ENCODE measurements at places on chromosomes 1 and 21.
A peak's percentile ranks its signal among the peaks of the same experiment; 100 is the strongest.

DNA sequence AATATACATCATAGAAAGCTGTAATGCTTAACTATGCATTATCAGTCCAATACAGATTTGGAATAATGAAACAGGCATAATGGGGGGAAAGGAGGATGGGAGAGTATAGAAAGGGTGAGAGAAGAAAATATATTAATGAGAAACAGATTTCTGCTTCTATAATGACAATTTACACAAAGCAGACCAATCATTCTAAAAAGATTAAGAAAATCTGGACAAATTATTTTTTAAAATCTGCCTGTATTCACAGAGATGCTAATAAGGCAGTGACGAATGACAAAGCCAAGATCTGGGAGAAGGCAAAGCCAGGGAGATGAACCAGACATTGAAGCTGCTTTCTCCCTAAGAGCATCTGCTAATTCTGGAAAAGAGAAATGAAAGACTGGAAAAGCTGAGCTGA is 50.0 kb downstream of the SPATA6 start:
- no peak for DNase-seq

DNA sequence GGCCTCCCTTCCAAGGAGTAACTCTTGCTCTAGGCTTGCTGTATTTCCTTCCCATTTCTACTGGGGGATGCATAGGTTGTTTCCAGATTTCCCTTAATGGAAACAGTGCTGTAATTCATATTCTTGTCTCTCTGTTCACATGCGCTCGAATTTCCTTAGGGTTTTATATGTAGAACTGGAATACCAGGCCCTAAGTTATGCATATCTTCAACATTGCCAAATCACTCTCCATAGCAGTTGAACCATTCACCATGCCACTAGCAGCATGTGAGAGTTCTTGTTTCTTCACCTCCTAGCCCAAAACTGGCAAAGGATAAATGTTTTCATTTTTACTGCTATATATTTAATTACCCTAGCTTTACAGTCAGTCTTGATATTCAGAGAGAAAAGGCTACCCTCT is 12.8 kb downstream of the MAP10 start:
- no peak for DNase-seq

DNA sequence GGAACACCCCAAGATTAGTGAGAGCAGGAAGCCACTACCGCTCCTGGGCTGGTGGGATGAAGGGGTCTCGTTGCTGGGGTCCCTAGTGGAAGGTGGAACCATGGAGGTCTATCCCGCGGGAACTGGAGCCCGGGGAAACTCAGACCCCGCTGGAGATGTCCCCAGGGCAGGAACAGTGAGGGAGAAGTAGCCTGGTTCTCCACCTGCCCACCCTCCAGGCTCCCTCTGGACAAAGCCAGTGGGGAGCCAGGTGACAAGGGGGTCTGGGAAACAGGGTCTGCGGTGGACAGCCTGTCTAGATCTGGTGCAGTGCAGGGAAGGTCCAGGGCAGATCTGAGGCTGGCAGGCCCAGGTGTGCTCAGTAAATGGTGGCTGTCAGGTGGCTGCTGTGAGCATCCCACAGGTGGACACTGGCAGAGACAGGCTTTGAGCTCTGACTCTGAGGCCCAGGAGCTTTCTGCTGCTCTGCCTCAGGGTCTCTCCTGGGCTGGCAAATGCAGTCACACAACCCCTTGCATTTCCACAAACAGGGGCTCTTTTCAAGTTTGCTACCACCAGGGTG is 88.0 kb upstream of the TLR5 start:
- no peak for DNase-seq

- DNase-seq: no peak
Observed at GRCh38 chr1:3069491-3070308, 697 bp downstream of the PRDM16 start.

DNA sequence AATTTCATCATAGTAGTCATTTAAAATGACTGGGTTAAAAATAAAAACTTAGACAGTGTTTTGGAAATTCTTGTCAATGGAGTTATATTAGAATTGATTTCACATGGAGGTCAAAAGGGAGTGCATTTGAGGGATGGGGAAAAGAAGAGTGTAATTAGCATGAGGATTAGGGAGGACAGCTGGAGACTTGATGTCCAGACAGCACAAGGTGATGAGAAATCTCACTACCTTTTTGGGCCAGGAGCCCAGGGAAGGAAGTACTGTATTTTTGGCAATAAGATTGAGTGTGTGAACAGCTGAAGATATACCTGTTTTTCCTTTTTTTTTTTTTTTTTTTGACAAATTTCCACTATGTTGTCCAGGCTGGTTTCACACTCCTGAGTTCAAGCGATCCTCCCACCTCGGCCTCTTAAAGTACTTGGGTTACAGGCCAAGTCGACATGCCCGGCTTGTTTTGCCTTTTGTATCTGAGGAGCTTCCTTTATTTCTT is 163.6 kb downstream of the PAPPA2 start:
- no peak for DNase-seq

DNA sequence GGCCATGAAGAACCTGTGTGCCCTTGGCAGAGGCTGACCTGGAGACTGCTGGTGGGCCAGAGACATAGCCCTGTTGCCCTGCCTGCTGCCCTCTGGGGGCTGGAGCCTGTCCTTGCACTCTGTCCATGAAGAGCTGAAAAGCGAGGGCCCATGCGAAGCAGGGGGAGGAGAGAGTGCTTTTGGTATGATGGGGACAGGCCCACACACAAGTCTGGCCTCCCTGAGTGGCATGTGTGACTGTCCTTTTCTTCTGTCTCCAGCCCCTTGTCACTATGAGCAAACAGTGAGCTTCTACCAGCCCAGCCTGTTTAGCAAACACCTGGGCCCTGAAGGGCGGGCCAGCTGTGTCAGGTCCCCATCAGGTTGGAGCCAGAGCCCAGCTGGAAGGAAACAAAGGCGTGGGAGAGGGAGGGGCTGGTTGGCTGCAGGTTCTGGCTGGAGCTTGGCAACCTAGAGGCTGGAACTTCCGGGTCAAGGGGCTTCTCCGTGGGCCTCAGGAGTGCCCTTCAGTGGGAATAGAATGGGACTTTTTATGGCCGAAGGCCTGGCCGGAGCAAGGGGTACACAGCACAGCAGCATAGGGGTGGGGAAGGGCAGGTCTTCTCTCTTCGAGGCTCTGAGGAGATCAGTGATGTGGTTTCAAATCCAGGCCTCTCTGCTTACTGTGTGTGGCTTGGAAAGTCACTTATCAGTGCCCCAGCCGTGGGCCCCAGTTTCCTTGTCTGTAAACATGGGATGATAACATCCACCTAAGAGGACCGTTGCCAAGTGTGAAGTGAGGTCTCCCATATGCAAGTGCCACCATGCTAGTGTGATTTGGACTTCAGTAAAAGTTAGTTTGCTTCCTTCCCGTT is 14.3 kb downstream of the QSOX1 start:
- DNase-seq: peak; percentile 25

DNA sequence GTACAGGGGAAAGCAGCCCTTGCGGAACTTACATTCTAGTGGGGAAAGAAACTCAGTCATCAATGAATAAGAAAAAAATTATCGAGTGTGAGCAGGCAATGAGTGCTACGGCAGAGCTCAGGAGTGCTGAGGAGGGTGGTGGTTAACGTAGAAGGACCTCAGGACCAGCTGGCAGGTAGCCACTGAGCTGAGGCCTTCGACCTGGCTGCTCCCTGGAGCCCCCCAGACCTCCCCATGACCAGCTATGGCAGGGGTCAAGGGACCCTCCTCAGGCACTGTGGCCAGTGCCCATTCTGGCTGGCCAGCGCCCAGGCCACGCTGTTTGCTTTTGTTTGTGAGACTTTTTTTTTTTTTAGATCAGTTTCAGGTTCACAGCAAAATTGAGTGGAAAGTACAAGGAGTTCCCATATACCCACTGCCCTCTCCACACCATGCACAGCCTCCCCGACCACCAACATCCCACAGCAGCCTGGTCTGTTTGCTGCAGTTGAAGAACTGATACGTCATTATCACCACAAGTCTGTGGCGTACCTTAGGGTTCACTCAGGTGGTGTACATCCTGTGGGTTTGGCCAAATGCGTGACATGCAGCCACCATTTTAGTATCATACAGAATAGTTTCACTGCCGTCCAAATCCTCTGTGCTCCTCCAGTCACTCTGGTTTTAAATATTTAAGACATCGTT is 11.8 kb upstream of the TTC22 start:
- no peak for DNase-seq

- DNase-seq: no peak
Observed at GRCh38 chr1:81558291-81559076, 242.2 kb upstream of the ADGRL2 start.

GRCh38 chr1:28358716-28359115 is 10.8 kb upstream of the PHACTR4 start:
- DNase-seq: no peak

DNA sequence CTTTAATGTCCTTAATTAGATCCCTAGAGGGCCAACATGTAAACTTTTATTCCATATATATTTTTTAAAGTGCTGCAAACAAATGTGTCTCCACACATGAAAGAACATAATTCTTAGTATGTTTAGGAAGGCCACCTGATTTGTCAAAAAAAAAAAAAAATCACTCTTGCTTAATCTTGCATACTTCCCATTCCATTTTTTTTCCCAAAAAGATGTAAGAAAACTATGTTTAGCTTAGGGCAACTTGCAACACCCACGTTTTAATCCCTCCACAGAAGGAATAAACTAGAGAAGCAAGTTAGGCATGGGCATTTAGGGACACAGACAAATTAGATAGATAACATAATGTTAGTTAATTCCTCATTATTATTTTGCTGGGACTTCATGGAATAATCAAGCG is 5.6 kb downstream of the YOD1 start:
- DNase-seq: no peak

DNA sequence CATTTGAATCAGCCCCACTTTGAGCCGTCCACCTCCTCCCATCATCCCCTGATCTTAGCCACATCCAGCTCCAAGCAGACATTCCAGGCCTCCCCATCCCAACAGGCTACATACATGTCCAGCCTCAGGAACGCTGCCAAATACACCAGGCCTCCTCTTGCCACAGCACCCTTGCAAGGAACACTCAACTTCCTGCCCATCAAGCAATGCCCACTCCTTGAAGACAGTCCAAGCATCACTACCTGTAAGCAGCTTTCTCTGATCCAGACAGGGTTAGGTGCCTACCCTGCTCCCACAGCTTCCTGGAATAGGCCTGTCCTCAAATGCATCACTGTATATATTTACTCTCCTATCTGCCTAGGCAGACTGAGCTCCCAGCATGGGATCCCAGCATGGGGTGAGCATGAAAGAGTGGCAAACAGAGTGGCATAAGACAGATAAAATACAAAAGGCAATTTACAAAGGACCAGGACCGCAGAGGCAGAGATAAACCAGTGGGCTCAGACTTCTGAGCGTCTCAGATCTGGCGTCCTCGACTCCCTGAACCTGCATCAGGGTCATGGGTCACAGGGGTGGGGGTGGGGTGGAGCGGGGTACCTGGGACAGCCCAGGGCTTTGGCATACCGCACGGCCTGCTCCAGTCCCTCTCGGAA is 816 bp downstream of the HYI start:
- DNase-seq: no peak

GRCh38 chr21:45378258-45378966 is 26.6 kb upstream of the COL18A1 start:
- DNase-seq: no peak

- DNase-seq: no peak
Observed at GRCh38 chr1:61981870-61982660, 212.6 kb upstream of the L1TD1 start.

DNA sequence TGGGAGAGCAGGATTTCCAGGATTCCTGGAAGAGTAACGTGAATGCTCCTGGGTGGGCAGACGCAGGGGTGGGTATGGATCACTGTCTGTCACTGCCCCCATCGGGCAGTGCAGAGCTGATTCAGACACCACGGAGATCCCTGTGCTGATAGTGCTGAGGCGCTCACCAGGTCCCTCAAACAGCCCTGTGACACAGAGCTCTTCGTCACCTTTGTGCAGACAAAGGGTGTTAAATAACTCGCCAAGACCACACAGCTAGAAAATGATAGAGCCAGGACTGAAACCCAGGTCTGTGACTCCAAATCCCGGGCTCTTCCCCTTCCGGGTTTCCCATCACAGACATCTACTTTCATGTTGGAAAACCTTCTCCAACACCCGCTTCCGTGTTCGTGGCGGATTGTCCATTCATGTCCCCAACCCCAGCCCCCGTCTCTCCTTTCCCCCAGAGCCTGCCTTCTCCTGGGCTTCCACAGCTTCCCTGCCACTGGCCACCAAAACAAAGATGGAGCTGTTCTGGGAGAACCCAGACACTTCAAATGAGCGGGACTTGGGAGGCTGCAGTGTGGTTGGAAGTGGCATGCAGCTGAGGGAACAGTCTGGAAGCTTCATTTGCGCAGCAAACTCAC is 2.6 kb downstream of the EFHD2 start:
- DNase-seq: peak; percentile 79

- DNase-seq: no peak
Observed at GRCh38 chr21:15343066-15343465, 278.3 kb upstream of the NRIP1 start.

Measured in CD4-positive, alpha-beta T cell treated with Interleukin-4 for 4 hours (primary cell).